ENCODE measurements at places on chromosomes 5 and 9.

DNA sequence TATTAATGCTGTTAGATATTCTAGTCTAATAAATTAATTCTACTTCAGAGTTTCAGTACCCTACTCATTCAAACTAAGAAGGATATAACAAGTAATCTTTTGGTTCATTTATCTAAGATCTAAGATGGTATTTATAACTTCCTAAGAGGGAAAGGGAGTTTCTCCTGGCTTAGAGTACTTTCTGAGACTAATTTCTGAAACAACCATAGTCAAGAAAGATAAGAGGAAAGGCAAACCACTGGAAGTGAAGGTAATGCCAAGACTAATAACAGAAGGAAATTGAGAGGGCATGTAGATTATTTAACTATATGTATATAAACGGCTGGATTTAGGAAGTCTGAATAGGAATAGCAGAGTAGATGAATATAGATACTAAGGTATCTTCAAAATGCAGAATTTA lies 112.4 kb upstream of the ACOT12 start:
- no peak for DNase-seq

DNA sequence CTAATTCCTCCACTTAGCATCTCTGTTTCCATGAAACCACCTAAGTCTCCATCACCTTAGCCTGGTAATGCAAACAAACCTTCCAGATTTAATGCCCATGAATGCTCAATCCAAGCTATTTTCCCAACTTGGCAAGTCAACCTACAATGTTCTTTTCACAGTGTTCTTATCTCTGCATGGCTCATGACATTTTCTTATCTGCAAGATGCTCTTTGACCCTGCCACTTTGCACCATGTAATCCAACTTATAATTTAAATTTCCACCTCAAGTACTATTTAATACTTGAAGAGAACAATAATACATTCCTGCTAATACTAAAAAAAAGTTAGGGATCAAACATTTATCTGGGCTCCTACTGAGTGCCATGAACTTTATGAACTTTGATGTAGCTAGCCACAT lies 164.3 kb downstream of the TMEM232 start:
- DNase-seq = no peak

- DNase-seq = peak; percentile 96
Measured at GRCh38 chr9:92654481-92655301, 15.2 kb downstream of the IPPK start.

GRCh38 chr9:131833906-131834305 lies 94.0 kb upstream of the RAPGEF1 start:
- peak; percentile 28 for DNase-seq

DNA sequence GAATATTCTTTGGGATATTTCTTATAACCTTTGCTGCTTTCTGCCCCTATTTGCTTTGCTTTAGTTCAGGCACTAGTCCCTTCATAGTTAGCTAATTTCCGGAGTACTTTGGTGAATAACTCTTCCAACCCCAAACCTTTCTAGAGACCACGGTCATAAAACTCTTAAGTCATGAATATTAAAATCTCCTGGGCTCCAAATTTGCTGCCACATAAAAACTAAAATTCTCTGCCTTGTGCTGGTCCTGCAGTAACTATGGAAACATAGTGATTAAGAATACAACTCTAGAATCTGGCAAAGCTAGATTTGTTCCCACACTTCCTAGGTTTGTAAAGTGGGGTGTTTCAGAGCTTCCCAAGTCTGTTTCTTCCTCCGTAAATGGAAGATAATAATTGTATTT lies 10.0 kb upstream of the ACTBL2 start:
- DNase-seq = no peak

DNA sequence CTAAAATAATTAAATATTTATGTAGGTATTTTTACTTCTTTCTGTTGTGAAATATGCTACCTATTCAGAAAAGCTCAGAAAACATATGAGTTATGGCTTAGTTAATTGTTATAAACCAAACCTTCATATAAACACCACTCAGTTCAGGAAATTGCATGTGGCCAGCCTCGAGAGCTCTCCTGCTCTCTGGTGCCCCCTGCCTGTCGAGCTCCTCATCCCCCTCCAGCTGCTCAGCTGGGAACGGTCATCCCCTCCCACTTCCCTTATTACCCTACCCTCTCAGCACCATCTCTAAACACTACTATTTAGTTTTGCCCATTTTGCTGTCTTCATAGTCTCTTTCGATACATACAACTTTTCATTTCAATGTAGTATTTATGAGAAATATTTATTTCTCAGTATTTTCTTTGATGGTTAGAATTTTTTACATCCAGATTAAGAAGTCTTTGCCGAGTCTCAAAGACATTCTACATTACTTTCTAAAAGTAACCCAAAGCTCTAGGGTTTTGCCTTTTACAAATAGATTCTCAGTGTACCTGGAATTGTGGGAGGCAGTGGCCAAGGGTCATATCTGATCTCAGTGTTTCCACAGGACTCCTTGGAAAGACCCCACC lies 51.2 kb upstream of the SEMA4D start:
- DNase-seq = peak; percentile 54

DNA sequence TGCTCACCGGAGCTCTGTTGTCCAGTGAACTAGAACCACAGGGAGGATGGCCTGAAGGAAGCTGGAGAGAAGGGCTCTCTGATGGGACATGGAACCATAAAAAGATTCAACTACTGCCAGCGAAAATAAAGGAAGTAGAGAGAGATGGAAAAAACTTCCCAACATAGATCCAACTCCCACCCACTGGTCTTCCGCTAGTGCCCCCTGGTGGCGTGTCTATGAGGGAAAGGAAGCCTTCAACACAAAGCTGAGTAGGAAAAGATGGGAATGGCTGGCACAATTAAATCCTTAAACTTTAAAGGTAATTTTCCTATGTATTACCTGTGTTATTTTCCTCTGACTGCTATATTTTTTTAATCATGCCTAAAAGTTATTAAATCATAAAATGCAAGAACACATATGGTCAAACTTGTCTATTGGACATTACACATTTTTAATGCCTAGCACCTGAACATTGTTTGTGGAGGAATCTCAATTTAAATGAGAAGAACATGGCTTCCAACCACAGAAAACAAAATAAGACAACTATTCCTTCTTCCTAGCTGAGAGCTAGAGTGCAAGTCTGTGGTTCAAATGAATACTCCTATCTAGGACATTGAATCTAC lies 51.5 kb downstream of the CEP120 start:
- DNase-seq = peak; percentile 41

DNA sequence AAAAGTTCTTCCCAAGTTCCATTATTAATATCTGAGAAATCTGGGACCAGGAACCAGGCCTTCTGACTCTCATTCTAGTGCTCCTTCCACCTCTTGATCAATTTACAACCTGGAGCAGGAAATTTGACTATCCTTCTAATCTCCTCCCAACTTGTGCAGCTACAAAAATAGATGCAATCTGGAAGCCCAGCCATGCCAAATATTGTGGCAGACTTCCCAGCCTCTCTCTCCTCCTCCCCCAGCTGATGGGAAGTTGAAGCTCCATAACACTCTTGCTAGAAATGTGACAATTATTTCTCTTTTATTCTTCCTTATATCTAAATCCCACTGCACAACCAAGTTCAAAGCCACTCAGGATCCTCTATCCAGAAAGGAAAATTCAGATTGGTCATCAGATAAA lies 252.1 kb downstream of the SEC61B start:
- no peak for DNase-seq

DNA sequence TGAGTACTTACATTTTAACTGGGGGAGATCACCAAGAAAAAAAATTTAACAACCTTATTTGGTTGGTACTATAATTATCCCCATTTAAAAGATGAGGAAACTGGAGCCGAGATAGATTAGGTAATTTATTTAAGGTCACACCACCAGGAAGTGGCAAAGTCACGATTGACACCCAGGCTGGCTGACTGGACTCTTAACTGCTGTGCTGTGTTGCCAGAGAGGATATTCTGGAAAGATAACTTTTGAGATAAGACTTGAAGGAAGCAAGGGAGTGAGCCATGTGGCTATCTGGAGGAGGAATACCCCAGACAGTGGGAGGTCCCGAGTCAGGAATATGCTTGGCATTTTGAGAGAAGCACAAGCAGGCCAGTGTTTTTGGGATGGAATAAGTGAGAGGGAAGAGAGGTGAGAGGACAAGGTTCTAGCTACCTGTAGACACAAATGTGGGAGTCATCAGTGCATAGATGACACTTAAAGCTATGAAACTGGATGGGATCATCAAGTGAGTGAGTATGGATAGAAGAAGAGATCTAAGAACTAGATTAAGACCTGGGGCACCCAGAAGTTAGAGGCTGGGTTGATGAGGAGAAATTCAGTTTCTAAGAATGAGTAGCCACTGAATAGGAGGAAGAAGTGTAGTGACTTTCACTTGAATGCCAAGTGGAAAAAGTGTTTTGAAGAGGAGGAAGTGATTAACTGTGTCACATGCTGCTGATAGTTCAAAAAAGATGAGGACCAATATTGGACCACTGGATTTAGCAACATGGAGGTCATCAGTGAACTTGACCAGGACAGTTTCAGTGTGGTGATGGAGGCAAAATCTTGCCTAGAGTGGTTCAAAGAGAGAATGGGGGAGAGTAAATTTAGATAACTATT lies 25.6 kb downstream of the PDE8B start:
- DNase-seq = no peak

DNA sequence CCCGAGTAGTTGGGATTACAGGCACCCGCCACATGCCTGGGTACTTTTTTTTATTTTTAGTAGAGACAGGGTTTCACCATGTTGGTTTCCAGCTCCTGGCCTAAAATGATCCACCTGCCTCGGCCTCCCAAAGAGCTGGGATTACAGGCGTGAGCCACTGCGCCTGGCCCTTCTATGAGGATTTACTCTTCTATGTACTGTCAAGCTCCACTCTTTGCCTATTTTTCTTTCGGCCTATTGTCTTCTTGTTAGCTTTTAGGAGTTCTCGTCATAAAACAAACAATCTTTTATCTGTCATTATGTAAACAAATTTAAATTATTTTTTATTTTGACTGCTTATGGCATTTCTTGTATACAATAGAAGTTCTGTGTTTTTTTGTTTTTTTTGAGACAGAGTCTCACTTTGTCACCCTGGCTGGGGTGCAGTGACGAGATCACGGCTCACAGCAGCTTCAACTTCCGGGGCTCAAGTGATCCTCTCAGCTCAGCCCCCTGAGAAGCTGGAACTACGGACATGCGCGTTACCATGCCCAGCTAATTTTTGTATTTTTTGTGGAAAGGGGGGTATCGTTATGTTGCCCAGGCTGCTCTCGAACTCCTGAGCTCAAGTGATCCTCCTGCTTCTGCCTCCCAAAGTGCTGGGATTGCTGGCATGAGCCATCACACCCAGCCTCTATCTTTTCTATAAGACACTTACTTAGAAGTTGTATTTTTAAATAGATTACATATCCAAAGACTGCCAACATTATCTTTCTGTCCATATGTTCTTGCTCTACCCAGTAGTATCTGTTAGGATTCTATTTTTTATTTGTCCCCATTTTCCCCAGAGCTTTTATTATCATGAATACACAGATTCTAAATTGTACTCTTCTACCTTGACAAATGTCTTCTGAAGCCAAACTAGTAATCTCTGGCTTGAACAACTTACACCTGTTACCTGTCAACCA lies 29.2 kb downstream of the CSNK1A1 start:
- DNase-seq = no peak

DNA sequence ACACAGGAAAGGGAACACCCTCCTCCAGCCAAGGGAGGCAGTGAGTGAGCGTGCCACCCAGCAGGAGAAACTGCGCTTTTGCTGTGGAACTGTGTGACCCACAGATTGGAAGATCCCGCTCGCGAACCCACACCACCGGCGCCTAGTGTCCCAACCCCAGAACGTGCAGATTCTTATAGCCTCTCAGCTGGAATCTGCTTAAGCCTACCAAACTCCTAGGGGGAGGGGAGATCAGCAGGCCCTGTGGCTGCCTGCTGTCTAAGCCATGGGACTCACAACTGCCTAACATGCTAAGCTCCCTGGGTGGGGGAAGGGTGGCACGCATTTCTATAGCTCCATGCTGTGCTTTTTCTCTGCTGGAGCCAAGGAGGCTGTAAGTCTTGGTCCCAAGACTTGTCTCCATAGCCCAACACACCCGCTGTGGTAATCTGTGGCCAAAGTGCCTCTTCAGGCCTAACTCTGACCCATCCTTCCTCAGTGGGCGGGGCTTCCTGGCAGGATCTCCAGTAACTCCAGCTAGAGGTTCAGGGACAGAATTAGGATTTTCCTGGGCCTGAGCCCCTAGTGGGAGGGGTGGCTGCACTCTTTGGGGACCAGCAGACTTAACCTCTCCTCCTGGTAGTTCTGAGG lies 485.0 kb downstream of the TAF11L14 start:
- DNase-seq = no peak
